Smooth muscle cell of the pulmonary artery (primary cell): ENCODE measurements at places on chromosomes 16 and 17. TPM values are rescaled to one million over a fixed set of nuclear protein-coding genes. Genes with fewer than 3 reads are reported as not detected.

Gene TBC1D3L
- total RNA-seq: 2.7 and 8.2 TPM in 2 replicates

Gene GLIS2
- 5.9 and 7.8 TPM in 2 replicates for total RNA-seq

Gene PRSS53
- 4.8 and 6.0 TPM in 2 replicates for total RNA-seq

Gene GAN
- total RNA-seq: 8.3 and 15.6 TPM in 2 replicates

Gene BAIAP3
- 1.2 and 1.3 TPM in 2 replicates for total RNA-seq

Gene RAMP2
- total RNA-seq: 0.13 and 0.46 TPM in 2 replicates

Gene CDH5
- total RNA-seq: 2.5 and 3.6 TPM in 2 replicates

Gene TBC1D16
- 38.5 and 51.9 TPM in 2 replicates for total RNA-seq

Gene NPIPA5
- 5.3 TPM in 1 of 2 replicates, not detected in the other for total RNA-seq
